ENCODE measurements at places on chromosomes 5 and 9.

DNA sequence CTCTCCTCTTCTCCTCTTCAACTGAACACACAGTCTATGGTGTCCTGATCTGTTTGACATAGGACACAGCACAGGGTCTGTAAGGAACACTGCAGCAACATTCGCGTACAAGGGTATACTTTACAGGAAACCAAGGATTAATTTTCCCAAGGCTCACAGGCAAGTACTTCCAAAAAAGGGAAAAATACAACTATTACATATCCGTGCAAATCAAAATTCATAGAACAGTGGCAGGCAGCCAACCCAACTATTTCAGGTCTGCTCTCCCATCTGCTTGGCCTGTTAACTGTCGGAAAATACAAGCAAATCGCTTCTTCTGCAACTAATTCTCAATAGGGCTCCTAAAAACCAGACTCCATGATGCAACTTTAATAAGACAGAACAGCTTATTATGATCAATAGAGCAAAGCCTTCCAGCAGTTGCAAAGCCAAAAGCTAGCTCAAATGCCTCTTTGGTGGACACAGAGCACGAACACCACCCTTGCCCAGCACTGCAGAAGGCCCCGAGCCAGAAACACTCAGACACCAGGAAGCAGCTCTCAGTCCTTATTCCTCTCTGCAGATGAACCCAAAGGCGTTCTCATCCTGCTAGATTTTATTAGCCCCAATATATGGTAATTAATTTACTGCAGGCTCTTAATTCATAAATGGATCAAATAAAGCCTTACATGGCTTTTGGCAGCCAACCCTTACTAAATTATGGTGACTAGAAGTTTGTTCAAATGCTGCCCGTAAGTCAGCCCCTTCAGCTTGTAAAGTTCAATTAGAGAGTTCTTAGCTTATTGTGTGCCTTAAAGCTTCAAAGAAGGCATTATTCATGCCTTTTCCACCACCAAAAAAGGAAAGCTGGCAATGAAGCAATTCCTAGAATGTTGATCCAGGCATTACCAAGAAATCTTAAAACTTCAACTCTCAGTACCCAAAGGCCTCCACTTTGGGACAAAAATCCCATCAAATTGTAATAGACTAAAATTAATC is 68.8 kb downstream of the ZNF608 start:
- no peak for DNase-seq

- DNase-seq, result no peak
Observed at GRCh38 chr9:71331603-71332002, 210.2 kb upstream of the TRPM3 start.

- no peak for DNase-seq
Observed at GRCh38 chr5:11780641-11781345, 123.5 kb downstream of the CTNND2 start.

GRCh38 chr5:179974246-179974945 is 66.7 kb upstream of the TBC1D9B start:
- DNase-seq, result no peak

DNA sequence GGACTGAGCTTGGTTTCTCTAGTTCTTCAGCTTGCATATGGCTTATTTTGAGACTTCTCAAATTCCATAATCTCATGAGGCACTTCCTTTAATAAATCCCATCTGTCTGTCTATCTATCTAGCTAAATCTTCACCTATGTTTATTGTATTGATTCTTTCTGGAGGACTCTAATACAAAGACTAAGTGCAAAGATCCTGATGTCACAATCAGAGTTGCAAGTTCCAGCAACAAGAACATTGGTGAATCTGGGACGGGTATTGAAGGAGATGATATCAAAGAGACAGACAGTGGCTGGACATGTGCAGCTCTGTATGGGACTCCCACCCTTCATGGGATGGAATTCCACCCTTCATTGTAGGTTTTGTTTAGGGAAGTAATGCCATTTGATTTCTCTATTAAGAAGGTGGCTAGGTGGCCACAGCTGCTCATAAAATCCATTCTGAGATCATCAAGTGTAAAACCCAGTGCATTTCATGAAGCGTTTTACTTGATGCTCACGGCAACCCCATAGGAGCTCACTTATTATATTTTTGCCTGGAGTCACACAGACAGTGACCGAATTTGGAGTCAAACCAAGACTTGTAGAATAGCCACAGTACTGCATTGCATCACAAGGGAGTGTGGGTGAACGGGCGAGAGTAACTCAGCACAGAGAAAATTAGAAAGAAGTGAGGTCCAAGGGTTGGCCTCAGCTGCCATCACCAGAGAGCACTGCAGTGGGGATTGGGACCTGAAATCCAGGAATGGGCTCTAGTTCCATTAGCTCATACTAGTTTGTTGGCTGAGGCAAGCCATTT is 24.9 kb downstream of the TAS2R1 start:
- no peak for DNase-seq

DNA sequence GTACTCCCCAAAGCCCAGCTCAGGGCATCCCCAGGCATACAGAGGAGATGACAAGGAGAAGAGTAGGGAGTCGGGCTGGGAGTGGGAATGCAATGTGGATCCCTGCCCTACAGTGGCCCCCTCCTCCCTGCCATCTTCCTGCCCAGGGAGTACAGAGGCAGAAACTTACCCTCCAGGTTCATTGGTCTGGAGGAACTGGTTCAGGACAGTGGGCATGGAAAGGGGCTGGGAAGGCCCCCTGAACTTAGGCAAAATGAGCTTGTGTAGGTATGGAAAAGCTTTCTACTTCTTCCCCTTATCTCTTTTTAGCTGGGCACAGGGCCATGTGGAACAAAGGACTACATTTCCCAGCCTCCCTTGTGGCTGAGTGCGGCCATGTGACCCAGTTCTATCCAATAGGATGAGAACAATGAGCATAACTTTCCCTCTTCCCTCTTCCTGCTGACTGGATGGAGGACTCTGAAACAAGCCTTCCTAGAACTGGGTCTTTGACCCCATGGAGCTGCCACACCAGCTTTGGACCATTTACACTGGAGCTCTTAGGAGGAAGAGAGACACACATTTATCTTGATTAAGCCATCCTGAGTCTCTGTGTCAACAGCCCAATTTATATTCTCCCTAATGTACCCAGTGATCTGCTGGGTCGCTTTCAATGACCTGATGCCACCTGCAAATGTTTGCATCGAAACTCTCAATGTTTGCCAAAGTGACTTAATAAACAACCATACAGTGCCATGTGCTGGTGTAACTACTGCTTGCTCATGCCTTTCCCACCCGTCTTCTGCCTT is 25.0 kb upstream of the HMCN2 start:
- peak; percentile 73 for DNase-seq

DNA sequence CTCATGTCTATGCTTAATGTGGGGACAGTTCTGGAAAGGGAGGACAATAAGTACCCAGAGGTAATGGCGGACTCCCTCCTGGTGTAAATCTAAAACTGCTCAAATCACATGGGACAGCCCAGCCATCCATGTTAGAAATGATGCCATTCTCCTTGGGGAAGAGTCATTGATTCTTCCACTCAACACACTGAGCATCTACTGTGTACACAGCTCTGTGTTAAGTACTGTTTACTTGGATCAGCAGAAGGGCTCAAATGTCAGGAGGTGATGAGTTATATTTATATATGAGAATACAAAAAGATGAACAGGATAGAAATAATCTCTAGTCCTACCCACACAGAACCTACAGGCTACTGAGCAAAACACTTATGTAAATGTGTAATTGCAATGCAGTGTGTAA is 31.8 kb upstream of the NANS start:
- DNase-seq, result no peak

GRCh38 chr9:112535301-112535700 is 48.7 kb downstream of the KIAA1958 start:
- DNase-seq, result no peak

DNA sequence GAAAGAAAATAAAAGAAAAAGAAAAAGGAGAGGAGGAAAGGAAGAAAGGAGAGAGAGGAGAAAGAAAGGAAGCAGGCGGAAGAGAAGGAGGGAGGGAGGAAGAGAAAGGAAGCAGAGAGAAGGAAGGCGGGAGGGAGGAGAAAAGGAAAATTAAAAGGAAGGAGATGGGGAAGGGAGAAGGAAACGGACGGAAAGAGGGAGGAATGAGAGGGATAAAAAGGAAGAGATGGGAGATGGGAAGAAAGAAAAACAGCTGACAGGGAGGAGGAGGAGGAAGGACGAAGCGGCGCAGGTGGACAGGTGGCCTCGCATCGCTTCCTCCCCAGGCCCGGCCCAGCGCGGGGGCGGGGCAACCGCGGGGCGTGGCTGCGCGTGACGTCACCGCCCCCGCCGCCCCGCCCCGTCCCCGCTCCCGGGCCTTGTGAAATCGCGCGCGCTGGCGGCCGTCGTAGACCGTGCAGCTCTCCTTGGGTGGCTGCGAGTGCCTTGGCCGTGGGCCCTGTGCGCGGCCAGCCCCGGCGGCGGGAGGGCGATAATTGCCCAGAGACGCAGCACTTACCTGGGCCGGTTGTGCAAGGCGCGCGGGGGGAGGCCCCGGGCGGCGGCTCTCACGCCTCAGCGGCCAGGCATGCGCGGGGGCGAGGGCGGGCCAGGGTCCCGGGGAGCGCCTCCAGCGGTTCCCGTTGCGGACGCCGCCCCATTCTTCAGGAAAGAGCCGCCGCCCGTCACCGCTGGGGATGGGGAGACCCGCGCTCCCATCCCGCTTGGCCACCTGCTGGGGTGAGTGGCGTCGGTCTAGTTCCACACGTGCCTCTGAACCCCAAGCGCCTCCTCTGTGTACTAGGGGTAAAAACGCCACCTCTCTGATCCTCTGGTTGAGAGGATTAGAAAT is 49.6 kb upstream of the FOXE1 start:
- DNase-seq, result peak; percentile 92

DNA sequence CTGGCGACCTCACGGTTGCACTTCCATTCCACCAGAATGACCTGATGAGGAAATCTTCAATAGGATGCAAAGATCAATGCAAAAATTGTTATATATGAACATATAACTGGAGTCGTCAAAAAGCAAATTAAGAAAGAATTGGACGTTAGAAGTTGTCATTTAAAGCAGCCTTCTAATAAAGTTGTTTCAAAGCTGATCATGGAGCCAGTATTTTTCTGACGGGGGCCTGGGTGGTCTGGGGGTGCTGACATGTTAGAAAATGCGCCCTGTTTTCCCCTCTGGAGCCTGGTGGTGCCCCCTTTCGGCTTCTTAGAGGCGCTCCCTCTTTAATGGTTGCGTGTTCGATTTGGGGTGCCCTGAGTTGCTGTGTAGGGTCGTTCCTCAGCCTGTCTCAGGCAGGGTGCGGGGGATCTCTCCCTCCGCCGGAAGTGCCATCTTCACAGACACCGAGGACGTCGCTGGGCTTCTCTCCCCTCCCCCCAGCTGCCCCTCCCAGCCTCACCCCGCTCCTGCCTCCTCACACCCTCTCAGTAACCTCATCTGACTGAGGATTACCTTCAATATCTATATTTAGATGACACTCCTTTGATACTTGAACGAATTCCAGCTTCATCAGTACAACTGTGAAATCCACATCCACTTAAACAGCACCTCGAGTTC is 18.3 kb downstream of the PTGES2 start:
- DNase-seq, result peak; percentile 48

- no peak for DNase-seq
Observed at GRCh38 chr5:13359344-13359743, 585.1 kb downstream of the DNAH5 start.

GRCh38 chr9:15499139-15499538 is 11.6 kb downstream of the PSIP1 start:
- DNase-seq, result no peak

GRCh38 chr9:113536166-113536482 is 72.6 kb downstream of the RGS3 start:
- DNase-seq, result no peak

DNA sequence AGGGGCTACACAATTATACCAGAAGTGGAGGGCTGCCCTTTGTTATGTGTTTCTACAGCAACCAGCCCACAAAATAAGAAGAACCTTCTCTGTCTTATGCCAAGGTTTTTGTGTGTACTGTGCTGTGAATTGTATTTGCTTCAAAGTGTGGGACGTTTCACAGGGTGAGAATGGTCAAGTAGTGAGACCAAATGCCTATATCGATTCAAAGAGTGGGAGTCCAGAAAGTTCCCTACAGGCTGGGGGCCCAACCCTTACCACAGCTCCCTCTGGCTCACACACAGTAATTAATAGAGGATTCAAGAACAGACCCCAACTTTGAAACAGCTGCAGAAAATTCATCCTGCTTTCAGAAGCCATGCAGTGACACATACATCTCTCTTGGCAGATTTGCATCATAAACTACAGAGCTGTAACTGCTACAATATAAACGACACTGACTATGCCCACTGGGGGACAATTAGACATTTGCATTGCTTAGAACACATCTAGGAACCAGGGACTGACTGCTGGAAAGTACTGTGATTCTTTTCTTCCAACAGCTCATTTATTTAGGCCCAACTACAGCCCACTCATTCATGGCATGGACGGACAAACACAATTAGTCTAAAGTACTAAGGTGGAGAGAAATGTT is 12.8 kb downstream of the ENC1 start:
- DNase-seq, result no peak

DNA sequence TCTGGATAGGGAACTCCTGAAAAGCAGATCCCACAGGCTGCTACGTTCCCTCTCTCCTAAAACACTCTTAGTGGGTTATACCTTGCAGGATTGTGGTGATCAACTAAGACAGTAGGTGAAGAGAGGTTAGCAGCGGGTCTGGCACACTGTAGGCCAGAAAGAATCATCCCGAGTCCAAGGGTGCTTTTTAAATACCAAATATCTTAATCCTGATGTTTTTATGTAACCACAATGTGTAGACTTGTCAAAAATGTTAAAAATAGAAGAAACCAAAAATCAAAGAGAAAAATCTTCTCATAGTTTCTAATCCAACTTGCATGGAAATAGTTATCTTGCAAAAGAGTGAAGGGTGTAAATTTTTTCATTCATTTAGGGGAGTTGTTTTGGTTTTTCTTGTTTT is 52.3 kb upstream of the IFNK start:
- no peak for DNase-seq

DNA sequence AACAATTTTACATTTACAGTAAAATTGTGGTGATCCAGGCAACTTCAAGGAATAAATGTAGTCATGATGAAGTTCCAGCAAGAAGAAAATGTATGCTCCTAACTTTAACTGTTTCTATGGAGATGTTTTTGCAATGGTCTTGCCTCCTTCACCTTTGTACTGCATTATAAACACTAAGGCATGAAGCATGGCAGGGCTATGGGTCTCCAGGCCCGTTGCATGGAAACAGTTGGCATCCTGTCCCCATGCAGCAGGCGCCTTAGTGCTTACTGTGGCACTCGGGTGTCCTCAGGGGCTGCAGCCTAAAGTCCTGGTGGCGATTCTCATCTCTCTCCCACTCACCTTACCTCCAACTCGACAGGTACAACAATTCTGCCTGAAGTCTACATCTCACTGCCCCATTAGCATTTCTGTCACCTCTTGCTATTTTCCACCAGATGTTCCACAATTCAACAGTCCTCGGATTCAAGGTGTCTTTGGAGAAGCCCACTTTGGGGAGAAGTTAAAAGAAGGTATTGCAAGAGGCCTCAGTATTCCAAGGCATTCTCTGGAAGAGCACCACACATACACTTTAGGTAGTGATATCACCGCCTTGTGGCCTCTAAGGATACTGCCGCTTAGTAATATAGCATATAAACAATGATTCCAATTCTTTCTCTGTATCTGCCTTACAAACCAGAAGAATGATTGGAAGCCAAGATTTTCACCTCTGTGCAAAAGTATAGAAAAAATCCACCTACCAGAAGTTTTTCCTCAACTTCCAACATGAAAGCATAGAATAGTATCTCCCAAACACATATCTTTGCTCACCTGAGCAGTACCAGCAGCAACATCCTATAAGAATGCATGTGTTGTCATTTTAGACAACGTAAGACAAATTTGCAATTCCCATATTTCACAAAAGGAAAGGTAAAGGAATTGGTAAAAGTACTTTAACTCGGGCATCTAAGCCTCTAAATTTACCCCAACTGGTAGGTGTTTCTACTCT is 5.1 kb downstream of the LIFR start:
- no peak for DNase-seq

- no peak for DNase-seq
Observed at GRCh38 chr5:175826980-175827379, 44.4 kb upstream of the CPLX2 start.

Measured in right cardiac atrium (tissue), 5 donors.